ENCODE measurements at places on chromosomes 12 and 14.

DNA sequence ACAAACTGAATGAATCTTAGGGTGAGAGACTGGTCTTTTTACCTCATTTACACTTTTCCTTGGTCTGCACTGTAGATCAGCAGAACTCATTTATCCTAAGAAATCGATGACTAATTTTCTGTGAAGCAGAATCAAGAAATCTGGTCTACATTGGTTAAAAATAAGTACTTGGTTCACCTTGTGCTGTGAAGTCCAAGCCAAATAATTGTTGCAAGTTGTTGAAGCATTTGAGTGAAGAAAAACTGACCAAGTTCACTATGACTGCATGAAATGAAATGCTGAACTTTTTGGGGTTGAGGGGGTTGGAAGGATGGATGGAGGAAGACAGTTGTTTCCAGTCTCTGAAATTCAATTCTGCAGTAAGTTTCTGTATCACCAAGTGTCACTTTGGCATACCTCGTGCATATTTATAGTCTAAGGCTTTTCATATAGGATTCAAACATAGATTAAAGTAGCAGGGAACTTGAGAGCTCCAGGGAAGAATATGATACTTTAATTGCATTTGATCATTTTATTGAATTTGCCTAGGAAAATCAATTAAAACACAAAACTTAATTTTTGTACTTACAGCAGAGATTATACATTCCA lies 75.0 kb downstream of the FAR2 start:
- no peak for DNase-seq

GRCh38 chr12:87991483-87991882 lies 37.7 kb downstream of the C12orf50 start:
- DNase-seq = no peak

GRCh38 chr14:104678901-104679705 lies 10.3 kb upstream of the INF2 start:
- DNase-seq = peak; percentile 70

GRCh38 chr12:41936333-41936732 lies 208.3 kb downstream of the GXYLT1 start:
- no peak for DNase-seq

DNA sequence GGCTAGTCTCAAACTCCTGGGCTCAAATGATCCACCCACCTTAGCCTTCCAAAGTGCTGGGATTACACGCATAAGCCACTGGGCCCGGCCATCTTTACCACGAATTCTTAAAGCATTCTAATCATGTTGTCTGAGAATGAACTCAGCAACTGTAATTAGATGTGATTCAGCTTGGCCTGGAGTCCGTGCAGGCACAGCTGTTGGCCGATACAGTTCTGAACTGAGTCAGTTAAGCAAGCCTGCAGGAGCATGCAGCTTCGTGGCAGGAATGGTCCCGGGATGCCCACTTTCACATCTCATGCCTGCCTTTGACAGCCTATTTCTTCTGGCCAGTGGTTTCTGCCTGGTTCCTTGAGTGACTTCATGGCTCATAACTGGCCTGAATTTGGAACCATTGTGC lies 194.1 kb downstream of the ANO6 start:
- no peak for DNase-seq

DNA sequence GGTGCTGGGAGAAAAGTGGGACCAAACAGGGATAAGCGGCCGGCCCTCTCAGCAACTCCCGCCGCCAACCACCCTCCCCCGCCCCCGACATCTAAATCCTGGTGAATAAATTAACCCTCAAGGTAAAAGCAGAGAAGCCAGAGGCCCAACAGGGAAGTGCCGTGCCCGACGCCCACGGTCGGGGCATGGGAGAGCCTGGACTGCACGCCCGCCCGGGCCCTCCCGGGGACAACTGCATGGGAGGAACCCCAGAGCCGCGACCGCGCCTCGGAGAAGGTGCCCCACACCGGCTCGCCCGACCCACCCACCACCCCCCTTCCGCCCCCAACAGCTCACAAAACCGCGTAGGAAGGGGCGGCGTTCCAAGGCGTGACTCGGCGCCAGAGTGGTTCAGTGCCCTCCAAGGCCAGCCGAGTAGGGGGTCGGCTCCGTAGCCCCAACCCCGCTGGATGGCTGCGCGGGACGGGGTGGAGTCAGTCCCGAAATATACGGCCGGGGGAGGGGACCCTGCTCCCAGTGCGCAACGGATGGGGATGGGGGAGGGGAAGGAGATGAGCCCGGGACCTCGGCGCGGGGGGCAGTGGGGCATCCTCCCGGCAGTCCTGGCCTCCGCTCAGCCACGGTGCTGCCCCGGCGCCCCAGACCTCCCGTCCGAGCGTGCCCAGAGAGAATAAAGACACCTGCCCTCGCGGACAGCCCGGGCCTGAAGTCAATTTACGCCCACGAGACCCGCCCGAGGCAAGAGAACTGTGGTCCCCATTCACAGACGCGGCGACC lies 732 bp downstream of the SLC25A29 start:
- no peak for DNase-seq

DNA sequence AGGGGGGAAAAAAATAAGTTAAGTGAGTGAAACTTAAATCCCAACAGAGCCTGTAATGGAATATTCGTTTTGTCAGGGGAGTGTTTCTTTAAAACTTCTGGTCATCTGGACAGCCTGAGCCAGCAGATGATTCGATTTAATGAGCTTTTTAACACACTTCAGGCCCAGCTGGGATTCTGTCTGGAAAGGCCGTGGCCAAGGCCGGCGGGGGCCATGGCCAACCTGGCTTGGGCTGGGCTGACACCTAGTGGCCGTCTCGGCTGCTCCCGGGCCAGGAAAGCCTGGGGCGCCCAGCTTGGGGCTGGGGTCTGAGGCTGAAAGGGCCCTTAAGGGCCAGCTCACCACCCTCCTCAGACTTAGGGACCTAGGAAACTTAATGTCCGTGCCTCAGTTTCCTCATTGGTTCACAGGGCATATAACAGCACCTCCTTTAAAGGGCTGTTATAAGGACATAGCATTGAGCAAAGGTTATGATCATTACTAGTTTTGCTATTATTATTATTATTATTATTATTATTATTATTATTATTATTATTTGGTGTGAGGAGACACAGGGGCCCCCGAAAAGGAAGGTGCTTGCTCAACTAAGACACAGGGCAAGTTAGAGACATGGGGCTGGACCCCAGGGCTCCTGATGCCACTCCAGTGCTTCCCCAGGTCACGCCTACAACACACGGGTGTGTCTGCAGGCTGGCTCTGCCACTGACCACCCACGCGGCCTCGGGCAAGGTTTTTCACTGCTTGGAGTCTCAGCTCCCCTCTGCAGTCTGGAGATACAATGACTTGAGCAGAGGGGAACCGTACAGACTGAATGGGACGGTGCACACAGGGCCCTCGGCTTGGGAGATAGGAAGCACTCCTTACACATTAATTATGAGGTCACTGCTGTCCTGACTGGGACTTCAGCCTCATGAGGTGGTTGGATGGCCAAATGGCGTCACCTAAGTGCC lies 84.0 kb downstream of the SYNE3 start:
- DNase-seq = peak; percentile 19

GRCh38 chr12:3432868-3433267 lies 58.1 kb upstream of the PRMT8 start:
- DNase-seq = no peak

DNA sequence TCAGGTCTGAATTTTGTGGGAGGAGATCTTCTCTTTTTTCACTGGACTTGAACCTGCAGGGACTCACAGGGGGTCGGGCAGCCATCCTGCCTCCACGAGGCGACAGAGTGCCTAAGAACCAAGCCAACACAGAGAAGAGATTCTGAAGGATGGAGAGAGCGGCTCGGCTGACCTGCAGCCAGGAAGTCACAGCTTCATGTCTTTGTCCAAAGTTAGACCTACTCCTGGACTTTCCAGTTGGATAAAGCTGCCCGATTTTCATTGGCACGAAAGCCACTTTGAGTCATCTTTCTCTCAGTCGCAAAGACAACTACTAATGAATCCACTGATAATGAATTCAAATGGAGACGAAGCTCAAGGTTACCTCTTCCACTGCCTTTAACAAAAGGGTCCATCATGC lies 106.8 kb downstream of the FOXN3 start:
- no peak for DNase-seq

- no peak for DNase-seq
Measured at GRCh38 chr14:28308734-28309133, 457.9 kb upstream of the FOXG1 start.

- no peak for DNase-seq
Measured at GRCh38 chr14:74425525-74426201, 347 bp downstream of the SYNDIG1L start.

- DNase-seq = no peak
Measured at GRCh38 chr12:122790393-122791075, 16.2 kb downstream of the CCDC62 start.

GRCh38 chr14:82447586-82447985 lies 913.9 kb upstream of the SEL1L start:
- DNase-seq = no peak

DNA sequence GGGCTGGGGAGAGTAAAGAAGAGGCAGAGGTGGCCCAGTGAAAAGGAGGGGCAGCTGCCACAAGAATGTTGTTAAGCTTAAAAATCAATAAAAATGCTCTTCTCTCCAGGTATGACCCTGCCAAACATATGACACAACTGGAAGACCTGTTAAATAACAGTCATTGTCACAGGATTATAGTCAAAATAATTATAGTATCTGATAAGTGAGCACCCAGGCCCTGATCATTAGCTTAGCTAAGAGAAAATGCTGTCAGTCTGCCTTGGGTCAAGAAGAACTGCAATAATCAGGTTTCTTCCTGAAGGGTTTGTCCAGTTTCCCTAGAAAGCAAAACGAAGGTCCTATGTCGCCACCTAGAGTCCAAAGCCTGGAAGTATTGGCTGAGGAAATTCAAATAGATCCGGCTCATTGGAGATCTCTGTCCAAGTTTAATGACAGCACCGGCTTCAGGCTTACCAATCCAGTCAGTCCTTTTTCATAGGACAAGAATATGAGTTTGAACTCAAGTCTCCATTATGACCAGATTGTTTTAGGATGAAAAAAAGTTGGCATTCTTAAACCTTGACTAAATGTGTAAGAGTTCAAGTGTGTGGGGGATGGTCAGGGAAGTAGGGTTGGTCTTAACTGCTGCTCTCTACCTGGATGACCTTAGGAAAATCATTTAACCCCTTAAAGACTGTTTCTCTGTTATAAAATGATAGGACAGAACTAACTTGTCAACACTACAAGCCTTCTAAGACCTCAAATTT lies 22.5 kb upstream of the NKX2-8 start:
- no peak for DNase-seq

- DNase-seq = no peak
Measured at GRCh38 chr12:87775784-87776183, 253.4 kb downstream of the C12orf50 start.

DNA sequence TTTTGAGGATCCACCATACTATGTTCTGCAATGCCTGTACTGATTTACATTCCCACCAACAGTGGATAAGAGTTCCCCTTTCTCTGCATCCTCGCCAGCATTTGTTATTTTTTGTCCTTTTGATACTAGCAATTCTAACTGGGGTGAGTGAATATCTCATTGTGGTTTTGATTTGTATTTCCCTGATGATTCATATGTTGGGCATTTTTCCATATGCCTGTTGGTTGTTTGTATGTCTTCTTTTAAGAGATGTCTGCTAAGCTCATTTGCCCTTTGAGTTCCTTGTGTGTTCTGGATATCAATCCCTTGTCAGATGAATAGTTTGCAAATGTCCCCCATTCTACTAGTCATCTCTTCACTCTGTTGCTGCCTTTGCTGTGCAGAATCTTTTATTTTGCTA lies 49.0 kb upstream of the MSRB3 start:
- no peak for DNase-seq

DNA sequence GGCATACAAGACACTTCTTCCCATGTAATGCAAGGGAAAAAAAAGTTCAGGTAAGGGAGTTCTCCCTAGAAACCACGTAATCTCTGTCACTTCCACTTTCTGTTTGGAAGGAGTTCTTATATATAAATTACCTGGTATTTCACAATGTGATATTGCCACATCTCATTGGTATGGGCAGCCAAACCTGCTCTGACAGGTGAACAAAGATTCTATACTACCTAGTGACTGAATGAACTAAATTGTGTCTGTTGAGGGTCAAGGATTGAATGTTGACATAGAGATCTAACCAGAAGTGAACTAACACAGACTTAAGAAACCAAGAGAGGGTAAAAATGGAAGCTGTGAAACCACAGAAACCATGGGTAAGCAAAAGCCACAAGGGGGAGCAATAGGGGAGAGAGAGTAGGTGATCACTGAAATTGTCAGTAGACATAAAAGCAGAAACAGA lies 161.3 kb downstream of the RPL10L start:
- no peak for DNase-seq

GRCh38 chr14:56598519-56598918 lies 18.9 kb downstream of the TMEM260 start:
- DNase-seq = no peak

DNA sequence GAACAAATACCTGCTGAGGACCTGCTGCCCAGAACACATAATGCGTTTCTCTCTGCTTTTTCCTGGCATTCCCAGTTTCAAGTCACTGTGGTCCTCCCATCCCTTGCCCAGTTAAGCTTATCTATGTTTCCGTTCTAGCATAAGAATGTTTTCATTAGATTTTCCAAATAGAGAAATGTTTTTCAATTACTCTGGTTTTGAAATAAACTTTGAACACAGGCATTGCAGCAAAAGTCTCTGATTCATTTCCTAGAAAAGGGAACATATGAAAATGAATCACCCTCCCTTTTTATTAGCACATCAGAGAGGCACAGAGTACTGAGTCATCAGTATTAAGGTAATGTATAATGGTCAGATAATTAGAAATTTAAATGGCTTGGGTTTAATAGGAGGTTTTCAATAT lies 201.1 kb upstream of the TMEM260 start:
- DNase-seq = no peak

- no peak for DNase-seq
Measured at GRCh38 chr14:39763402-39763890, 331.2 kb upstream of the FBXO33 start.

DNA sequence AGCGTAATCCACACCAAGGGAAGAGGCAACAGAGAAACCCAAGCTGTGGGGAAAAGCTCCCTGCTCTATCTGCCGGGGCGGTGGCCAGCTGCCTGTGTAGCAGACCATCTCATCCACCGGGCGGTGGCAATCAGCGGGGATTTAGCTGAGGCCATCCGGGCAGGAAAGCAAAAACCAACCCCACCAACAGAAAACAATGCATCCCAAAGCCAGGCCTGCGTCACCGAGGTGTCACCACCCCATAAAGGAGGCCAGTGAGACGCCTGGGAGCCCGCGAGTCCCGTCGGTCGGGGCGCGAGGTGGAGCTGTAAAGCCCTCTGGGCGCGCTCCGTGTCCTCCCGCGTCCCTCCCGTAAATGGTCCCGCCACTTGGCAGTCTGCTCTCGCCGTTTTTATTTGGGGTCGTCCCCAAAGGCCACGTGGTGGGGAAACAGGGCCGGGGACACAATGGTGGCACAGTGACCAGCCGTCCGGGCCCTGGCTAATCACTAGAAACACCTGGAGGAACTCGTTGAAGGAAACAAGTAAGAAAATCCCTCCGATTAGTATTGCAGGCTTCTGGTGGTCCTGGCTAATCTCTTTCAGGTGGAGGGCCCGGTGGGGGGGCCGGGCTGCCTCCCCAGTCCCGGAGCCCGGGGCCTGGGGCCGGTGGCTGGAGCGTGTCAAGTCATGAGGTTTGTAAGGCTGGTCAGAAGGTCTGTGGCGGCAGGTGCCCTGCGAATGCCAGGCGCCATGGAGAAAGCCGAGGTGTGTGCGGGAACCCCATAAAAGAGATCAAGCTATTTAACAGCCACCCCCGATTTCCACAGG lies 94.7 kb upstream of the GSC start:
- no peak for DNase-seq
